ENCODE measurements at places on chromosomes 2 and 18.

DNA sequence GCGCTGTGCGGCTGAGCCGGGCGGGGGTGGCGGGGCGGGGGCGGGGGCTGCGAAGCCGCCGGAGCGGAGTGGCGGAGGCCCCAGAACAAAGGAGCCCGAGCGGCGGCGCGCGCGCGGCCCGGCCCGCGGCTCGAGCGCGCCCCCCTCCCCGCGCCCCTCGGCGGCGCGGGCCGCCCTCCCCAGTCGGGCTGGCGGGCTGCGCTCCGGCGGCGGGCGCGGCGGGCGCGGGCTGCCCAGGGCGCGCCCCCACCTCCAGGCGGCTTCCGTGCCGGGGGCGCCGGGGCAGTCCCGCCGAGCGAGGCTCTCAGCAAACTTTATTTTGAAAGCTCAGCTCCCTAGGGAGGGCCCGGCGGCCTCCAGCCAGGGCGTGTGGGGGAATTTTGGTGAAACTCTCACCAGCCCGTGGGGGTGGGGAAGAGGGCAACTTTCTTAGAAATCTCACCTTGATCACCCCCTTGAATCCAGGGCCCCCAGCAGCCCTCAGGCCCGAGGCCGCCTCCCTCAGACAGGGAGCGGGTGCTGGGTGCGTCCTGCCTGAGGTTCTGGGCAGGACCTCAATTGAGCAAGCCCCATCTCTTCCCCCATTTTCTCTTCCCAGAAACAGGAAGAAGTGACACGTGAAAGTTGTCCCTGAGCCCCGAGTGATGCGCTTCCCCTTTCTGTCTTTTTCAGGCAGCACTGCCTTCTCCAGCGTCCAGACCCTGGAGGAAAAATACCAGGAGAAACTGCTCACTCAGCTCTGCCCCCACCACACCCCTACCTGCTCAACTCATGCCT, 786 bp downstream of the TET3 start:
- no peak for DNase-seq

GRCh38 chr18:75074196-75075015, 134.5 kb downstream of the PTGR3 start:
- no peak for DNase-seq

DNA sequence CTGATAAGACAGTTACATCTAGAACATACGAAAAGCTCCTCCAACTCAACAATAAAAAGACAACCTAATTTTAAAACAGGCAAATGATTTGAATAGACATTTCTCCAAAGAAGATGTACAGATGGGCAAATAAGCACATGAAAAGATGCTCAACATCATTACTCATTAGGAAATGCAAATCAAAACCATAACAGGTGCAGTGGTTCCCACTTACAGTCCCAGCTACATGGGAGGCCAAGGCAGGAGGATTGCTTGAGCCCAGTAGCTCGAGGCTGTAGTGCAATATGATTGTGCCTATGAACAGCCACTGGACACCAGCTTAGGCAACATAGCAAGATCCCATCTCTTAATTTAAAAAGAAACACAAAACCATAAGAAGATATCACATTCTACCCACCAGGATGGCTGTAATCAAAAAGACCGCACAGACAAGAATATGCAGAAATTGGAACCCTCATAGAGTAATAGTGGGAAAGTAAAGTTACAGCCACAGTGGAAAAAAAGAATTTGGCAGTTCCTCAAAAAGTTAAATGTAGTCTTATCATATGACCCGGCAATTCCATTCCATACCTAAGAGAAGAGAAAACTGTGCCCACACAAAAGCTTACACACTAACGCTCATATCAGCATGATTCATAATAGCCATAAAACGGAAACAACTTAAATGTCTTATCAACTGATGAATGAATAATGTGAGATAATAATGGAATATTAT, 30.5 kb upstream of the ARMC9 start:
- no peak for DNase-seq

- no peak for DNase-seq
Measured at GRCh38 chr2:168378960-168379669, 77.0 kb upstream of the CERS6 start.

DNA sequence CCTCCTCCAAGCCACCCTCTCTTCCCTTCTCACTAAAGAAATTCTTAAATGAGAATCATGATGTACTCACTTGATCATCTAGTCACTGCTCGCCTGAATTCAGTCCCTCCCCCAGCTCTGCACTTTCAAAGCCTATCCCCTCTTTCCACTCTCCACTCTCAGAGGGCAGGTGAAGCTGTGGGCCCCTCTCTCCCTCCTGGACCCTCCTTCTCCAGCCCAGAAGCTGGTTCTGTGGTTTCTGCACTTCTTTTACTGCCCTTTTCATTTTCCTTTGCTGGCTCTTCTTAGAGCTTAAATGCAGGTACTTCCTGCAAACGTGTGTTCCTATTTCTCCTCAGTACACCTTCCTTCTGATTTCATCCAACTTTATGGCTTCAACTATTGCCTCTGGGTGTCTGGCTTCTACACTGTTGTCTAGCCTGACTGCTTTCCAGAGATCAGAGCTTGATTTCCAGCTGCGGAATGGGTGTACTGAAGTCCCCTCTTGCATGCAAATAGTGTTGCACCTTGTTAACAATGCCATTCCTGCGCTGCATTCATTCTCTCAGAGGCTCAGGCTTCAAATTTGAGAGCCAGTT, 15.3 kb upstream of the TXNDC2 start:
- DNase-seq = no peak

- no peak for DNase-seq
Measured at GRCh38 chr18:79947881-79948610, 3.4 kb downstream of the SLC66A2 start.

- no peak for DNase-seq
Measured at GRCh38 chr2:236503100-236503499, 66.5 kb upstream of the ACKR3 start.

DNA sequence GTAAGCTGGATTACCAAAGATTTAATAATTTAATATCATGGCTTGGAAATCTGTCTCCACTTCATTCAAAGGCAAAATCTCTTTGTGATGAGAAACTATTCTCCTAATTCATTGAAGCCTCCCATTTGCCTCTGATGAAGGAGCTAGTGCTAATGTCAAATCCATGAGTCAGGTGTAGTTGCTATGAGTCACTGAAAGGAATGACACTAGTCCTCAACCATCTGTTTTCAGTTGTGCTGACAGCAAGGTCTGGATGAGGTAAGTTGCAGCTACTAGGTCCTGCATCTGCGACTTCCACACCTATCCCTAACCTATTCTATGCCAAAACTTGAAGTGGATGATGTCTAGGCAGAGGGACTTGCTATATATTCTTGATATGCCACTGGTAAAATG, 324.0 kb upstream of the UBE2E3 start:
- no peak for DNase-seq

- DNase-seq = no peak
Measured at GRCh38 chr2:24050041-24050979, 769 bp downstream of the FKBP1B start.

DNA sequence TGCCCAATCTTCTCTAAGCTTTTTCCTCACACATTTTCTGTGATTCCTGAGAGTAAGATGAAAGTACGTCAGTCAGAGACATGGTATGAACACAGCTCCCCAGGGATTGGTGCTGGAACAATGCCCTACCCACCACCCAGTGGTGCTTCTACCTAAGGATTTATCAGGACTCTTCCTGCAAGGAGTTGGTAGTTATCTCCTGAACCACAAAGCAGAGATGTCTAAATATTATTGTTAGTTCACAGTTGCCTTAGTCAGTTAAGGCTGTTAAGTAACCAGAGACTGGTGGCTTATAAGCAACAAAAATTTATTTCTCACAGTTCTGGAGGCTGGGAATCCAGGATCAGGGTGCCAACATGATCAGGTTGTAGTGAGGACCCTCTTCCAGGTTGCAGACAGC, 60.3 kb upstream of the CCDC85A start:
- no peak for DNase-seq

DNA sequence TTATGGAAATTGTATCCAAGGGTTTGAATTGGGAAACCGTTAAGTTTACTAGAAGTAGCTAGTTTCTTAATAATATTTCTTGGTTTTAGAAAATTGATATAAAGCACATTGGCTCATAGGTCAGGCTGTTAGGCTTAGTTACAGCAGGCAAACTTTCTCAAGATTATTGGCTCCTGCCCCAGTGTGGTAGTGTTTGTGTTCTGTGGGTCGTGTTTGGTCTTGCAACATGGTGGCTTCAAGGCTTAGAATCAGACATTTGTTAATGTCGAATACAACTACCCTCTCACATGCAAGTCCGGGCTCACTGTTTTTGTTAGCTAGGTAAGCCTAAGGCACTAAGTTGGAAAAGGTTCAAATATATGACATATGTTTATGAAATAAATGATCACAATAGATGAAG, 19.6 kb downstream of the CERS6 start:
- no peak for DNase-seq

GRCh38 chr2:102540882-102541281, 67.9 kb downstream of the SLC9A4 start:
- no peak for DNase-seq

- no peak for DNase-seq
Measured at GRCh38 chr2:208319391-208319790, 53.3 kb downstream of the PIKFYVE start.

DNA sequence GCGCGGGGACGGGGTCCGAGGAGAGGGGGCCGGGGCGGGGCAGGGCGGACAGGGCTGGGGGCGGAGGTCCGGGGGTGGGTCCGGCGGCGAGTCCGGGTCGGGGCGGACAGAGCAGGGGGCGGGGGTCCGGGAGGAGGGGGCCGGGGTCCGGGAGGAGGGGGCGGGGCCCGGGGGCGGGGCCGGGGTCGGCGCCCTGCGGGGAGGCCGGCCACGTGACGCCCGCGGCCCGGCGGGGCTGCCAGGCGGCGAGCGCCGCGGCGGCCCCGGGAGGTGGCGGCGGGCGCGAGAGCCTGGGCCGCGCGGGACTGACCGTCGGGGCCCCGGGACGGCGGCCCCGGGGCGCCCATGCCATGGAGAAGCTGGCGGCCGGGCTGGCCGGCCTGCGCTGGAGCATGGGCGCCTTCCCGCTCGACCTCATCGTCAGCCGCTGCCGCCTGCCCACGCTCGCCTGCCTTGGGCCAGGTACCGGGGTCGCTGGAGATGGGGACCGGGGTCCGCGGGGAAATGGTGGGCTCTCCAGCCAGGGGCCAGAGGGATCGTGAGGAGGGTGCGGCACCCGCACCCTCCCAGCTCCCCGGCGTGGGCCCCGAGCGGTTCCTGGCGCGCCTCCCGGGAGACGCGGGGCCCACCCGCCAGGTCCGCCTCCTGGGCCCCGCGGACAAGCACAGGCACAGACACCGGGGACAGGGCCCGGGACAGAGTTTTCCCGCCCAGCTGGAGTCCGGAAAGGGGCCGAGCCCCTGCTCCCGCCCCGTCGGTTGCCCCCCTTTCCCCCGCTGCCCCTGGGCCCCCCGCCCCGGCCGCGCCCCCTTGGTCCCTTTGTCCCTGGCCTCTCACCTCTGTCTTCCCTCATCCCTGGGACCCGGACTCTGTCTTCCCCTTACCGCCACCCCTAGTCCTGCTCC, at the start of gene GAREM2:
Gene GAREM2 (plus strand): TSS at position 218 of the 905 bp plus-strand sequence. CDS start 133 bp downstream, at position 351.
- no peak for DNase-seq

All from putamen (tissue), 1 donor.